ENCODE measurements at places on chromosomes 16 and 17.

DNA sequence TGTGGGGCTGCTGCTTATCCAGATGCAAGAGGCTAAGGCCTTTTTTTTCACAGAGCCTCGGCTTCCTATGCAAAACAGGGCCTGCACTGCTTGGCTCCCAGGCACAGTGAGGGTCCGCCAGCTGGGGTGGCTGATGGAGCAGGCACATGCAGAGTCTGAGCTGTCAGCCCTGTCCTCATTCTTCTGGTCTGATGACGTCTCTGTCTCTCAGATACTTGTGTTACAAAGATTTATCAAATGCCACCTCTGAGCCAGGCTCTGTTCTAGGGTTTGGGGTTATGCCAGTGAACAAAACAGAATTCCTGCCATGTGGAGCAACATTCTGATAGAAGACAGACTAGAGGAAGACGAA is 4.8 kb downstream of the RNF40 start:
- no peak for DNase-seq

GRCh38 chr17:56314984-56315602 is 161.8 kb downstream of the ANKFN1 start:
- no peak for DNase-seq

- no peak for DNase-seq
These were observed 322.3 kb downstream of the ZFHX3 start for GRCh38 chr16:72725643-72726042.

GRCh38 chr17:1158879-1159278 is 20.9 kb downstream of the ABR start:
- DNase-seq: no peak

DNA sequence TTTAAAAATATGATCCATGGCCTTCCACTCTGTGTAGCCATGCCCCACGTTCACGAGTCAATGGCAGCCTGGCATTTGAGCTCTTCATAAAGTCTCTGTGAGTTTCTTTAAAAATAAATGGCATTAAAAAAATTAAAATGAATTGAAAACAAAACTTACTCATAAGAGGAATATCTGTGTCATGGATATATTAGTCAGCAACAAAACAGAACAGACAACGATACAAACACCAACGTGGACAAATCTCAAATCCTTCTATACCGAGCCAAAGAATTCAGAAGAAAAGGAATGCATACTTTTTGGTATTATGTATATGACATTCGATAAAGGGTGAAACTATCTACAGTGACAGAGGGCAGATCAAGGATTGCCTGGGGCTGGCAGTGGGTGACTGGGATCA is 8.2 kb upstream of the CMIP start:
- DNase-seq: no peak

- DNase-seq: no peak
These were observed 2.4 kb upstream of the VAC14 start for GRCh38 chr16:70803319-70803718.

DNA sequence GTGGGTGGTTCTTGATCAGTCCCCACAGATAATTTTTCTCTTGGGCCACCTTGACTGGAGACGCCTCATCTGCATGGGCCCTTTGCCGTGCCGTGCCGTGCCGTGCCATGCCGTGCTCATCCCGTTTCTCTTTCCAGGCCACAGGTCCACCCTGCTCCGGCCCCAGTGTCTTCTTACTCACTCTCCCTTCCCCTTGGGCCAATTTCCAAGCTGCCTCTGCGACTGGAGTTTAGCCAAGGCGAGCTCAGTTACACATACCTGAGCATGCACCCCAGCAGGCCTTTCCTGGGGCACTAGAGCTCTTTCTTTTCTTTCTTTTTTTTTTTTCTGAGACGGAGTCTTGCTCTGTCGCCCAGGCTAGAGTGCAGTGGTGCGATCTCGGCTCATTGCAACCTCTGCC is 40.5 kb upstream of the MGAT5B start:
- DNase-seq: no peak

GRCh38 chr17:6843241-6843880 is 11.8 kb upstream of the TEKT1 start:
- no peak for DNase-seq

GRCh38 chr16:11949527-11949926 is 7.7 kb upstream of the NPIPB2 start:
- DNase-seq: no peak

GRCh38 chr17:35991075-35991474 is 4.5 kb upstream of the CCL14 start:
- DNase-seq: no peak

DNA sequence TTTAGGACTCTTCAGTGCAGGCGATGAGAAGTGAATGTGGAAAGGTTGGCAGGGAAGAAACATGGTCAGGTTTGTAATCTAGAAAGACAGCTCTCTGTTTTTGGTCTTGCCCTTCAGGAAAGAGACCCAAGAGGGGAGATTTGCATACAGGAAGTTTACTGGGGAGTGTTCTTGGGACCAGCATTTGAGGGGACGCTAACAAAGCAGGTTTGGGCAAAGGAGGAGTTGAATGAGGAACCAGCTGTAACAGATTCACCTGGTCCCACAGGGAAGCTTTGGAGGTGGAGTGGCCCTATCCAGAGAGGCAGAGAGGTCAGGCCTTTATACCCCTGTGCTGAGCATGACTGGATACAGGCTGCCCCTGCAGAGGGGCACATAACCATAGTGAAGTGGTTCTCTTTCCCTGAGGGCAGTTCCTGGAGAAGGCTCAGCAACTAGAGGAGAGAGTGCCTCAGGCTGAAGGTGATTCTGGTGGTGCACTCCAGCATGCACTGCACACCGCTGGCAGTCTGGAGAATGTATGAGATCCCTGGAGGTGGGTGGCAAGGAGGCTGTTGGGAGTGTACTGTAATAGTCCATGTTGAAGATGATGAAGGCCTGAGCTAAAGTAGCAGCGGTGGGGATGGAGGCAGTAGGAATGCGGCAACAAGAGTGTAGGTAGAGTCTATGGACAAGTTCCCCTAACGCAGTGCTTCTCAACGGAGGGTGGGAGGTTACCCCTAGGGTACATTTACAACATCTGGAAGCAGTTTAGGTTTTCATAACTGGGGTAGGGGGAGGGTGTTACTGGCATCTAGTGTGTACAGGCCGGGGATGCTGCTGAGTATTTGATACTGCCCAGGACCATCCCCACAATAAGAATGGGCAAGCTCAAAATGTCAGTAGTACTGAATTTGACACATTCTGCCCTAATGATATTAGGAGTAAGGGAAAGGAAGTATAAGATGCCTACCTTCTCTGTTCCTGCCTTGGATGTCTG is 37.2 kb downstream of the MAP2K6 start:
- no peak for DNase-seq
